ENCODE measurements at places on chromosomes 7 and 10. TPM values are rescaled to one million over a fixed set of nuclear protein-coding genes. Genes with fewer than 3 reads are reported as not detected.

DNA sequence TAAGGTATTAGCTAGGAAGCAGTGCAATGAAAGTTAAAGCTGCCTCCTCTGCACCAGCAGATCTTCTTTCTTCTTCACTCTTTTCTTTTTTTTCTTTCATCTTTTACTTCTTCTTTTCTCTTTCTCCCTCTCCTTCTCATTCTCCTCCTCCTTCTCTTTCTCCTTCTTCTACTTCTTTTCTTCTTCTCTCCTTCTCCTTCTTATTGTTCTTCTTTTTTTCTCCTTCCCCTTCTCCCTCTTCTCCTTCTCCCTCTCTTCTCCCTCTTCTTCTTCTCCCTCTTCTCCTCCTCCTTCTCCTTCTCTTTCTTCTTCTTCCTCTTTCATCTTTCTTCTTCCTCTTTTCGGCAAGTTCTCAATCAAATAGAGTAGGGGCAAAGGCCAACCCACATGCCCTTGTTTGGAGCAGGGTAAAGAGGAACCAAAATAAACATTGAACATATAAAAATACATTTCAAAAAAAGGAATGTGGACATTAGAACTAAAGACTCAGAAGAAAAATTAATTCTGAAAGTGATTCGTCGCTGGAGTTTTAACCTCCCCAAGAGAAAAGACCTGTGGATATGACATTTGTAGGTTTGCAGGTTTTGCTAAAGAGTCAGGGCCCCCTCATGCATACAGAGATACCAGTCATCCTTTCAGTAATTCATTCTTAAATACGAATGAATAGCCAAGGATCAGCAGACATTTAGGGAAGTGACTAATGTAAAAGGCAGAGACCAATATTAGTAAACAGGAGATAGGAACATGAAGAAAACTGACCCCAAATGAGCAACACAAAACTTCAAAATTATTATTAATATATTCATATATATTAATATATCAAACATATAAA, 93.0 kb upstream of the RSU1 start:
- no peak for DNase-seq
- no peaks in the 10 kb centered on the region for H3K27me3 ChIP-seq
- no peak overlapping the region for H3K27ac ChIP-seq
- peaks cover 8% of the 10 kb centered on the region for H3K4me1 ChIP-seq
- H3K4me3 ChIP-seq: no peak overlapping the region

- no peak overlapping the region for H3K4me3 ChIP-seq
- H3K27me3 ChIP-seq: no peaks in the 10 kb centered on the region
- H3K36me3 ChIP-seq: no peaks in the 10 kb centered on the region
These were observed 13.6 kb downstream of the PDK4 start for GRCh38 chr7:95582578-95583293.

- H3K36me3 ChIP-seq: no peaks in the 10 kb centered on the region
- peak overlapping the region; percentile 79 for H3K27ac ChIP-seq
- no peak overlapping the region for H3K4me3 ChIP-seq
These were observed 125.6 kb downstream of the CELF2 start for GRCh38 chr10:11143242-11143641.

DNA sequence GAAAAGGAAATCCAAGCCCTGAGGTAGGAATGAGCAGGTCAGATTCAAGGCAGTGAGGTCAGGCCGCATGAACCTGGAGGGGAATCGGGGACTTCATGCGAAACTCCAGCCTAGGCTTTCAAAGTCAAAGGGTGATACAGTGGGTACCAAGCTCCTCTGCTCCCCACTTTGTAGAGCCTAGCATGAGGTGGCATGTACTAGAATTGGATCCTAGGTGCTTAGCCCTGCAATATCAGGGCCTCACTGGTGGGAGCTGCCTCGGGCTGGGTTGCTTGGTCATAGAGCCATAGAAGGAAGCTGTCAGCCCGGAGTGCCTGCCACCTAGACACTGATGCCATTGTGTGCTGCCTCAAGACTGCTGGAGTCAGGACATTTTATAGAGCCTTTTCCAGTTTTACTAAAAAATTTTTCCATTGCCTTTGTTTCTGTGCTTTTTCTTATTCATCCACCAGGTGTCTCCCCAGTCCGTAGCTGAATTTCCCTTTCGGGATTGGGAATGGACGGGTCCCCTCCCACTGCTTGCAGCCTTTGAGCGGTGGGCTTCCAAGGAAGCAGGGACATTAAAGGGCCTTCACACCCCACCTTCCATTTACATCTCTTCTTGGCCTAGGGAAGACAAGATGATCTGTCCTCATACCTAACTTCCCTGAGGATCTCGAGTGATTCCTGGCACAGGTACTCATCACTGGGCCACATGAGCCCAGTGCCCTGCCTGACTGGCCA, 5.5 kb upstream of the LZTS2 start:
- peaks cover 31% of the 10 kb centered on the region for H3K36me3 ChIP-seq
- DNase-seq: no peak
- H3K27me3 ChIP-seq: no peaks in the 10 kb centered on the region
- H3K4me3 ChIP-seq: no peak overlapping the region
- H3K27ac ChIP-seq: peak overlapping the region; percentile 45

DNA sequence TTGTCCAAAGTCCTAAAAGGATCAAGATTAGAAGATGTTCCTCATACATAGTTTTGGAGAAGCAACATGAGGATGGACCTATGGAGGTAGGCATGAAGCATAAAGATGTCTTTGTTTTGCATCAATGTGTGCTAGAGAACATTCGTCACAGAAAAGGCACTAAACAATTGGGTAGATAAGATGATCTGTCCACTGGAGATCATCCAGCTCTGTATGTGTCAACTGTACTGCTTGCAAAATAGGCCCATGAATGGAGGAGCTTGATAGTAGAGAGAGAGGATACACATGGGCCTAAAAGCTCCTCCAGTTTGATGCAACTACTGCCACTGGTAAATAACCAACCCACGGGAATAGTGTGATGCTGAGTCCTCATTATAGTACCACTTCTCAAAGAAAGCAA, 286.4 kb upstream of the HGF start:
- no peaks in the 10 kb centered on the region for H3K4me1 ChIP-seq
- no peak overlapping the region for H3K4me3 ChIP-seq
- no peak for DNase-seq
- no peak overlapping the region for H3K27ac ChIP-seq
- H3K36me3 ChIP-seq: no peaks in the 10 kb centered on the region

DNA sequence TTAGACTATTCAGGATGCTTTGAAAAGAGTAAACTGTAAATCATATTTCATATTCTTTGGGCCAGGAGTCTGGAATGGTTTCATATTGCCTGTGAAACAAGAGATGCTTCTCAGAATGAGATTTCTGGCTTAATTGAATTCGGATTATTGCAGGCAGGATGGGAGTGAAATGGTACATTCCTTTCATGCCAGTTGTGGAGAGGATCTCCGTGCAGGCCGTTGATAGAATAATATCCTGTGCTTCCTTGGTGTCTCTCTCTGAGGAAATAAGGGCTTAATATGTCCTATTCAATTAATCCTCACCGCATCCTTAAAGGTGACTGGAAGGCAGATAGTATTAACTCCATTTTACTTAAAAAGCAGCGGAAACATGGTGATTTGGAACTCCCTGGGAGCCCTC, 56.6 kb downstream of the CUX1 start:
- no peak for DNase-seq
- H3K27ac ChIP-seq: no peak overlapping the region
- H3K4me1 ChIP-seq: peaks cover 24% of the 10 kb centered on the region
- no peaks in the 10 kb centered on the region for H3K36me3 ChIP-seq
- H3K27me3 ChIP-seq: no peaks in the 10 kb centered on the region

Gene CHST3
- 0.84 TPM for total RNA-seq

GRCh38 chr7:66824041-66824440, 83.5 kb downstream of the RABGEF1 start:
- no peak overlapping the region for H3K27ac ChIP-seq
- no peaks in the 10 kb centered on the region for H3K27me3 ChIP-seq
- no peak for DNase-seq
- no peaks in the 10 kb centered on the region for H3K36me3 ChIP-seq
- H3K4me3 ChIP-seq: no peak overlapping the region

Gene PDE1C
- not detected for total RNA-seq

- H3K27me3 ChIP-seq: no peaks in the 10 kb centered on the region
- no peaks in the 10 kb centered on the region for H3K4me1 ChIP-seq
- no peak for DNase-seq
- H3K27ac ChIP-seq: no peak overlapping the region
- no peaks in the 10 kb centered on the region for H3K36me3 ChIP-seq
These were observed 75.6 kb downstream of the CTBP2 start for GRCh38 chr10:125084614-125085257.

Gene CALML3
- total RNA-seq: not detected

- no peak for DNase-seq
- no peak overlapping the region for H3K4me3 ChIP-seq
- no peak overlapping the region for H3K27ac ChIP-seq
- H3K27me3 ChIP-seq: no peaks in the 10 kb centered on the region
These were observed 393.1 kb downstream of the TNS3 start for GRCh38 chr7:47188653-47189315.

Gene KNDC1
- not detected for total RNA-seq

Gene CAV2
- not detected for total RNA-seq

Gene GPR141
- total RNA-seq: not detected

GRCh38 chr7:87872346-87872745, 3.8 kb downstream of the SLC25A40 start:
- no peaks in the 10 kb centered on the region for H3K27me3 ChIP-seq
- peaks cover 75% of the 10 kb centered on the region for H3K36me3 ChIP-seq
- DNase-seq: no peak
- no peak overlapping the region for H3K27ac ChIP-seq
- H3K4me1 ChIP-seq: peaks cover 27% of the 10 kb centered on the region

Gene SMO
- total RNA-seq: 1.7 TPM

Gene LRRN3
- 89.3 TPM for total RNA-seq

GRCh38 chr7:140070546-140070945, 7.8 kb upstream of the PARP12 start:
- H3K27me3 ChIP-seq: no peaks in the 10 kb centered on the region
- peaks cover 12% of the 10 kb centered on the region for H3K4me1 ChIP-seq
- H3K36me3 ChIP-seq: peaks cover 10% of the 10 kb centered on the region
- H3K4me3 ChIP-seq: no peak overlapping the region

GRCh38 chr10:24360282-24361127, 151.6 kb downstream of the KIAA1217 start:
- H3K27me3 ChIP-seq: no peaks in the 10 kb centered on the region
- no peak overlapping the region for H3K27ac ChIP-seq
- no peak overlapping the region for H3K4me3 ChIP-seq
- no peaks in the 10 kb centered on the region for H3K36me3 ChIP-seq

DNA sequence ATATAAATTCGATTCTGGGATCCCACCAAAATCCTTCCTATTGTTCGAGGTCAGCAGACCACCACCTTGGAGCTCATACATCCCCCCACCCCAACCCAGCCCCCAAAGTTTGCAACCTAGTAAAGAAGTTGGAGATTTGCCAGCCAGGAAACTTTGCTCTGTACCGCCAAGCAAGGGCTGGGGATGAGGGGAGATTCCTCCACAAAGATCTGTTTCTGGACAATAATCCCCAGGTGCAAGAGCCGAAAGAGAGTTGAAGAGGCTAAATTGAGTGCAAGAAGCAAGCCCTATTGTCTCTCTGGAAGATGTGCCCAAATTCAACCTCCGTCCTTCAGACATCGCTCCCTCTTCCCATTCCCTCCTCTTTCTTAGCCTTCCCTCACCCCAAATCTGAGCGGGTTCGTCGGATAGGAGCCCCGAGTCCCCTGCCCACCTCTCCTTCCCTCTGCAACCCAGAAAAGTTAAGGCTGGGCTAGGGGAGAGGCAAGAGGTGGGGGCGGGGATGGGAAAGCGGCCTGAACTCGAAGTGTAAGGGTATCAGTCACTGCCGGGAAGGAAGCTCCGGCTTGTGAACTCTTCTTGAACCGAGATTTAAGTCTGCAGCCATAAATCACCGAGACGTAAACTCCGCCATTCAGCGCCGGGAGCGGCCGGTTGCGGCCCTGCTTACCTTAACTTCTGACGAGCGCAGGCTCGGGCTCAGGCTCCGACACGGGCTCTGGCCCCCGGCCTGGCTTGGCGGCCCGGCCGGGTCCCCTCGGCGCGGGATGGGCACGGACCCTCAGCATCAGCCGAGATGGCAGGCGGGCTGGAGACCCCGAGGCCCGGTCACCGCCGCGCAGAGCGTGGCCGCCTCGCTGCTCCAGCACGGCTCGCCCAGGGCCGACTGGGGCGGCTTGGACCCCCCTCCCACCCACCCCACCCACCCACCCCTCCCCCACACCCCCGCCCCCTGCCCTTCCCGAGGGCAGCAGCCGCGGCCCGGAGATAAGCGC, 10.8 kb upstream of the HOXA2 start:
- no peaks in the 10 kb centered on the region for H3K36me3 ChIP-seq
- no peak overlapping the region for H3K4me3 ChIP-seq
- DNase-seq: no peak
- H3K4me1 ChIP-seq: no peaks in the 10 kb centered on the region

- no peak overlapping the region for H3K27ac ChIP-seq
- no peaks in the 10 kb centered on the region for H3K36me3 ChIP-seq
- no peak for DNase-seq
- no peak overlapping the region for H3K4me3 ChIP-seq
- no peaks in the 10 kb centered on the region for H3K4me1 ChIP-seq
- peaks cover 4% of the 10 kb centered on the region for H3K27me3 ChIP-seq
These were observed 61.6 kb downstream of the CCDC71L start for GRCh38 chr7:106599343-106599698.

Gene H2BK1
- total RNA-seq: not detected

DNA sequence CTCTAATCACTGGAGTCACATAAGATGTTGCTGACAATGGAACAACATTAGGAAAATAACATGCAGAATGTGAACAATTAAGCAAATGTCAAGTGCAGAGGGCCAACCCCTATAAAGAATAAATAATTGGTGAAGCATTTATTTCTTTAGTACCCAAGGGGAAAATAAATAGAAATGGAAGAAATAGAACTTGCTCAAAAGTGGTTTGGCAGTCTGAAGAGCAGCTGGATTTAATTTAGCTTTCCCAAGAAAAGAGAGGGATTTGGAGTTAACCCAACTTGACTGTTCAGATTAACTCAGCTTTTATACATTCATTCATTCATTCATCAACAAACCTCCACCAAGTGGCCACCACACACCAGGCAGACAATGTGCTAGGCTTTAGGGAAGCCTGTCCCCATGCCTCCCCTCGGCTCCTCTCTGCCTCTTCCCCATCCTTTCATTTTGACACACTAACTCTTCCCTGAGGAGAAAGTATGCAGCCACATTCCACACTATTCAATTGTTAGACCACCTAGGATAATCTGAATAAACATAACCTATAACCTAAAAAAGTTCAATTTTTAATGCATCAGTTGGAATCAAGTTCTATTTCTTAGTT, 295.5 kb downstream of the AHR start:
- H3K4me3 ChIP-seq: no peak overlapping the region
- peaks cover 3% of the 10 kb centered on the region for H3K27me3 ChIP-seq
- no peak for DNase-seq
- no peaks in the 10 kb centered on the region for H3K4me1 ChIP-seq
- H3K36me3 ChIP-seq: no peaks in the 10 kb centered on the region

- H3K36me3 ChIP-seq: no peaks in the 10 kb centered on the region
- no peaks in the 10 kb centered on the region for H3K4me1 ChIP-seq
- DNase-seq: no peak
- H3K4me3 ChIP-seq: no peak overlapping the region
- no peak overlapping the region for H3K27ac ChIP-seq
- H3K27me3 ChIP-seq: peaks cover 20% of the 10 kb centered on the region
These were observed 57.2 kb downstream of the SLC16A12 start for GRCh38 chr10:89478085-89478738.

Gene NODAL
- not detected for total RNA-seq
